ENCODE measurements at places on chromosomes 3 and 15.

DNA sequence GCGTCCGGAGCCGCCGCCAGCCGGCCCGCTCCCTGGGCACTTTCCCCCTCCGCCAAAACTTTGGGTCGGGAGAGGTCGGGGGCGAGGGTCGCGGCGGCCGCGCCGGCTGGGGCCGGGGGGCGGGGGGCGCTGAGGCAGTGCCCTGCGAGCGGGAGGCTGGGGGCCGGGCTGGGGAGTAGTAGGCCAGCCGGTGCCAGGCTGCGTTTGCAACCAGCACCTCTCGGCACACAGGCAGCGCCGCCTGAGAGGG, 452 bp downstream of the BBX start:
- DNase-seq = peak; percentile 63

DNA sequence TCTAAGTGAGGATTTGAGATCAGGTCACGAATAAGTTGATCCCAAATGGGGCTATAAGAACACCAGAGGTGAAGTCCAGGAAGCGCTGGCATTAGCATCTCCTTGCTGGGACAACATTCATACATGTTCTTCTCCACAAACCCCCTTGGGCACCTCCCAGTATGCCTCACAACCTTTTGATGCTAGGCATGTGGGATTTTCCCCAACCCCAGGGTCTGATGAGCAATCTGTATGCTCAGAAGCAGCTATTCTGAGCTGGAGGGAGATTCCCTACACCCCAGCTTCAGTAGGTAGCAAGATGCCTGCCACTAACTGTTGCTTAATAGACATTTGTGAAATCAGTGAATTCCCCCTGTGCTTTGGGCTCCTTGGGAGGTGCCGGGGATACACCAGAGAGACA, 32.2 kb downstream of the SLC6A11 start:
- no peak for DNase-seq

DNA sequence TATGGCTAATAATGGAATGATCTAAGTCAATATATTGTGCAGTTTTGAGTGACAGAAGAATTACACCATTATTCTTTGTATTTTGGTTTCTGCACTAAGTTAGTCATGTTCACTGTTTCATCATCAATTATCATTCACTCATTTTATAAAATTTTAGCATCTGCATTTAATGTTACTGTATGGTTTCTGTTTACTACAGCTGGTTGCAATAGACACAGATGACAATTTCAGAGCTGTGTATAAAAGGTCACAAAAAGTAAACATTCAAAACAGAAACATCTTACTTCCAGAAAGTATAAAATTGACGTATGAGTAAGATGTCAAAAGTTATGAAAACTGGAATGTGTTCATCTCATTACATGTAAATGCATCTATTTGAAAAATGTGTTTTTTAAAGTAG, 111.1 kb upstream of the GBE1 start:
- DNase-seq = no peak

GRCh38 chr3:31579828-31580227, 47.1 kb downstream of the STT3B start:
- DNase-seq = no peak

GRCh38 chr3:39062180-39062579, 10.4 kb downstream of the WDR48 start:
- DNase-seq = no peak

- no peak for DNase-seq
Measured at GRCh38 chr3:183149915-183150750, 12.4 kb downstream of the LAMP3 start.

- DNase-seq = no peak
Measured at GRCh38 chr3:141851411-141851810, 25.0 kb upstream of the ATP1B3 start.

DNA sequence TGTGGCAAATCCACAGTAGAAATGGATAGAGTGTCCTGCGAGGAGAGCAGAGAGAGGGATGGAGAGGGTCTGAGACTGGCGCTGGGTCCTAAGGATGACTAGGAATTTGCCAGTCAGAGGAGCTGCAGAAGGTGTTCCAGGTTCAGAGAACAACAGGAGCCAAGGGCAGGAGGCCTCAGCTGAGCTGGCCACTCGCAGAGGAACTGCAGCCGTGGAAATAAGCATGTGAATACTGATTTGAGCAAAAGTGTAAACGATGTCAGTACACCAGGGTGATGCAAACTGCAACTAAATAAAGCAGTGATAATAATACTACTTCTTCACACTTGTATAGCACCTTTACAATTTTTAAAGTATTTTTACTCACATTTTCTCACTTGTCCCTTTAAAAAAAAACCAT, 24.6 kb downstream of the SEMA6D start:
- no peak for DNase-seq

DNA sequence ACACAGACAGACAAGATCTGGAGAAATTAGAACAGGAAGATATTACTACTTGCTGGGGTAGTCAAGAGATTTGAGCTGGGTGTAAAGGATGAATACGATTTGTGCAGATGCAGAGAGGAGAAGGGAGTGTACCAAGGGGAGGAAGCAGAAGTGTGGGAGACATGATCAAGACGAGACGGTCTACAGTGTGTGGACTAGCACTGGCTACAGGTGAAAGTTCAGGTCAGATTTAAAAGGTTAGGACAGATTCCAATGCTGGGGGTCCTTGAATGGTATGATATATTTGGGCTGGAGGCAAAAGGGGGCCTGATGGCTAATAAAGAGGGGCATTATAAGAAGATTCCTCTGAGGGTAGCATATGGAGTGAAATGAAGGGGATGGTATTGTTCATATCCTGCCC, 12.1 kb downstream of the LDHAL6B start:
- DNase-seq = no peak

- no peak for DNase-seq
Measured at GRCh38 chr3:4805662-4806061, 173.6 kb upstream of the BHLHE40 start.

DNA sequence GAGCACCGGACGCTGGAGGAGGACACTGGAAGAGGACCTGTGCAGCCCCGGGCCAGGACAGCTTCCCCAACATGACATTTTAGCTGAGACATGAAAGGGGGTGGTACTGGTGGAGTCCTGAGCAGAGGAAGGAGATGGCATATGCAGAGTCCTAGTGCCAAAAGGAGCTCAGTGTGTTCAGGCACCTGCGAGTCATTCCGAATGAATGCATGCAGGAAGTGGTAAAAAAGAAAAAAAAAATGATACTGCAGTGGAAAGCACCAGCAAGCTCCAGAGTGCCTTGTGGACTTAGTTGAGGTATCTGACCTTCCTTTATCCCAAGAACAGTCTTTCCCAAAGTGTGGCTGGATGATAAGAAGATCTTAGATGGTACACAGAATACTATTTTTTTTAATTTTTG, 6.6 kb upstream of the ZNF148 start:
- DNase-seq = no peak

- DNase-seq = no peak
Measured at GRCh38 chr3:16174389-16174788, at the start of gene GALNT15. Gene GALNT15 (plus strand): TSS chr3:16174680. CDS start chr3:16175152, 472 bp downstream.

GRCh38 chr3:151371526-151371925, 13.0 kb downstream of the P2RY12 start:
- no peak for DNase-seq

GRCh38 chr15:93089727-93090305, 805 bp upstream of the RGMA start:
- no peak for DNase-seq

GRCh38 chr3:4583416-4583815, 90.3 kb downstream of the ITPR1 start:
- no peak for DNase-seq

DNA sequence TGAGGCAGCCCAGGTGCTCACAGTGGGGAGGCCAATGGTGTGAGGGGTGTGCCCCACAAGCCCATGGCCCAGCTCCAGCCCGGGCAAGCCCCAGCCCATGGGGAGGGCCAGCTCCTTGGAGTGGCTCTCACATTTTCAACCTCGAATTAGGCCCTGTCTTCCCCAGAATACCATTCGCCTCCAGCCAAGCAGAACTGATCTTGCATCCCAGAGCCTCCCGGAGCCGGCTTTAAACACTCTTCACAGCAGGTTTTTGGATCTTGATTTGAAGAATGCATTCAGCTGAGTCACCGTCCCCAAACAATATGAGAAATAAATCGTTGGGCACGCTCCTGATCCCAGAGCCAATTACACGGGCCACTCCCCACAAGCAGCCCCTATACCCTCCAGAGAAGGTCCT, 23.7 kb downstream of the TPRA1 start:
- DNase-seq = peak; percentile 28

GRCh38 chr3:165339753-165340152, 143.6 kb upstream of the SLITRK3 start:
- DNase-seq = peak; percentile 46

DNA sequence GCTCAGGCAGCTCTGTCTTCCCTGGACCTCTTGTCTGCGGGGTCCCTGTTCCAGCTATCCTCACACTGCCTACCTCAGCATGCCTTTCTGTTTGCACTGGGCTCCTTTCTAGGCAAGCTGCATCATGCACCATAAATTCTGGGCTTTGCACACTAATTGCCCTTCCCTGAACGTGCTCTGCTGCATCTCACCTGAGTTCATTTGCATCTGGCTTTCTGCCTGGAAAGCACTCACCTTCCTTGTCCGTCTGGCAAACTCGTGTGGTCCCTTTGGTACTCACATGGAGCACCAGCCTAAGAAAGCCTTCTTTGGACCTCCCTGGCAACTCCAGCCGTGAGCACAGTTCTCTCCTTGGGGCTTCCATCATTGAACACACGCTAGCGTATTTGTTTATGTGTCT, 365.6 kb downstream of the SV2B start:
- peak; percentile 88 for DNase-seq

DNA sequence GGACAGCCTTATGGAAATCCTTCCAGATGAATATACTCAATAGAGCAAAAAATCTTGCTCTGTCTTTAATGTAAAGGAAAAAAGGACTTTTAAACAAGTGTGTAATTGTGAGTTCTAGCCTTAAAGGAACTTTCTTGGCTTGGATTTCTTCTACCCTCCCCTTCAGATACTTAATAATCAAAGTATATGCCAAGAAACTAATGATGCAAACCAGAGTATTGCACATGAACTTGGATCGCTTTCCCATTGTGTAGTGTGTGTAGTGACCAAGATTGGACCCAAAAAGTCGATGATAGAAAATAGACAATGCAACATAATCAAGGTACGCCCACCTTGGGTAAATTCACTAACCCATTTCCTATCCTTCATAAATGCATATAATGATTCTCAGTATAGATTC, 123.8 kb downstream of the TIGIT start:
- DNase-seq = no peak

DNA sequence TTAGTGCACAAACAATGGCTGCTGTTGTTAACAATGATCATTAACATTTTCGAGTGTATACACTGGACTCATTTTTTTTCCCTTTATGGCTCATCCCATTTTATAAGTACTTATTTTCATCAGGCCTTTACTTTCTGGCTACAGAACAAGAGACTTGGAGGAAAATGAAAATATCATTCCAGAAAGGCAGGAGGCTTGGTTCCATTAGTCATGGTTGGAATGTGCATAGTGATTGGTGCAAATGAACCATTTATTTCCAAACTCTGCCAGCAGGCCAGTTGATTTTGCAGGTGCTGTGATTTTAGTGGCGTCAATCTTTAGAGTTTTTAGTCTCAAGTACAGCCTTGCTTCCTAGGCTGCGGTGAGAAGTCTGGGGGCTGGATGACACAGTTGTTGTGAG, 151.8 kb downstream of the ITPR1 start:
- DNase-seq = no peak

DNA sequence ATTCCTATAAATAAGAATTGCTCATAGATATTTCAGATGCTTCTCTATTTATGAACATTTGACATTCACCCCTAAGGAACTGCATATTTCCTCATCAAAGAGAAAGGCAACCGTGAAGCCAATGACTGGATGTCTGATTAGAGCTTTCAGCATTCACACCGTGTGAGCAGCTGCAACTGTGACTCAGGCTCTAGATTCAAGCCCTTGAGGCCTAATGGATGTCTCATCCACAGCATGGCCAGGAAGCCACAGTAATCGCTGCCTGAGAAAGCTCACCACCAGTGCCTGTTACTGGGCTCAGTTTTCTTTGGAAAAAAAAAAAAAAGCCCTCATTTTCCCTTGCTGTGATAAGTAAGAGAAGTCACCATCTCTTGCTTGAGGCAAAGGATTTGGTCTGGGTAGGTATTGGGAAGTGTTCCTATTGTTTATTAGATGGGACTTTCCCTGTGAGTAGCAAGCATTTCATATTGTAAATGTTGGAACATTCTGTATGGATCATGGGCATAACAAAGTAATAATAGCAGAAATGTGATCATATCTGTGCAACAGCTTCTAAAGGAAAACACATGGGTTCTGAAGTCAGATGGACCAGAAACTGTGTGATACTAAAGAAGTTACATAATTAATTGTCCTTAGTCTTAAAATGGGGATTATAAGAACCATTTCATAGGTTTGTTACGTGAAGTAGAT, 783.7 kb downstream of the AGBL1 start:
- DNase-seq = no peak

DNA sequence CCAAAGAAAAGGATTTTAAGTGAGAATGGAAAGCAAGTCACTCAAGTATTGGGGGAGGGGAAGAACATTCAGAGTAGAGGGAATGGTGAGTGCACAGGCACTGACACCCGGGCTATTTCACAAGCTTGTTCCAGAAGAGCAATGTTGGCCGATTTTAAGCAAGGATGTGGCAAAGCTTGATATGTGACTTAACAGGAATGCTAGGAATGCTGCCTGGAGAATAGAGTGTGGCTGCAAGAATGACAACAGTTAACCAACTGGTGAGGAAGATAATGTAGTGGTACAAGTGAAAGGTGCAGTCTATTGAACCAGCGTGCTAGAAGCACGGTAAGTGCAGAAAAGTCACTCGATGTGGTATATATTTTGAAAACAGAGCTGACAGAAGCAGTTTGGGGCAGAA, 6.2 kb upstream of the CCDC80 start:
- no peak for DNase-seq

- DNase-seq = peak; percentile 26
Measured at GRCh38 chr3:160675566-160676124, 1.3 kb upstream of the ARL14 start.

GRCh38 chr3:18751514-18751913, 326.4 kb upstream of the SATB1 start:
- DNase-seq = peak; percentile 79

- no peak for DNase-seq
Measured at GRCh38 chr3:73228000-73228399, 166.5 kb downstream of the EBLN2 start.

DNA sequence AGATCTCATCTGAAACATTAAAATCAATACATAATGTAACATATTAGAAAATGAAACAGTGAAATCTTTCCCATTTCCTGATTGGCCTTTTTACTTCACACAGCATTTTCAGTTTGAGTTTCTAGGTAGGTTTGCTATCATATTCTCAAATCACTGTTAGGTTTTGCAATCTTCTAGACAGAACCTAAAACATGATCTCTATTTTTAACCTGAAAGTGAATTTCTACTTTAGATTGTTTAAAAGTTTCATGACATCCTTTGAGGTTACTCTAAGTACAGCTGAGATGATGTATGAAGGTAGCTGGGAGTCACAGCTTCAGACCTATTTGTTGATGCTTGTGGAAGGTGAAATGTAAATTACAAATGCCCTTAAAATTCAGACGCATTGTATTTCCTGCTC, 118.4 kb upstream of the GPR149 start:
- DNase-seq = no peak

GRCh38 chr15:75468913-75469598, 17.6 kb upstream of the SIN3A start:
- DNase-seq = no peak

- no peak for DNase-seq
Measured at GRCh38 chr3:42510325-42510724, 7.9 kb downstream of the VIPR1 start.

All from NCI-H2081 (cell line).